Hepatocyte (in vitro differentiated cells): ENCODE measurements at places on chromosomes 3 and 15. TPM values are rescaled to one million over a fixed set of nuclear protein-coding genes. Genes with fewer than 3 reads are reported as not detected.
A peak's percentile ranks its signal among the peaks of the same experiment; 100 is the strongest.

The IMPG2 gene
- total RNA-seq: 0.72 and 0.77 TPM in 2 replicates

GRCh38 chr3:153848702-153849101 is 272.5 kb upstream of the ARHGEF26 start:
- H3K36me3 ChIP-seq: no peaks in the 10 kb centered on the region
- H3K27me3 ChIP-seq: no peaks in the 10 kb centered on the region
- H3K27ac ChIP-seq: no peak overlapping the region
- no peak overlapping the region for H3K4me3 ChIP-seq

GRCh38 chr3:38648659-38649499 is 608 bp downstream of the SCN5A start:
- no peak for DNase-seq
- H3K27ac ChIP-seq: no peak overlapping the region
- no peaks in the 10 kb centered on the region for H3K36me3 ChIP-seq

DNA sequence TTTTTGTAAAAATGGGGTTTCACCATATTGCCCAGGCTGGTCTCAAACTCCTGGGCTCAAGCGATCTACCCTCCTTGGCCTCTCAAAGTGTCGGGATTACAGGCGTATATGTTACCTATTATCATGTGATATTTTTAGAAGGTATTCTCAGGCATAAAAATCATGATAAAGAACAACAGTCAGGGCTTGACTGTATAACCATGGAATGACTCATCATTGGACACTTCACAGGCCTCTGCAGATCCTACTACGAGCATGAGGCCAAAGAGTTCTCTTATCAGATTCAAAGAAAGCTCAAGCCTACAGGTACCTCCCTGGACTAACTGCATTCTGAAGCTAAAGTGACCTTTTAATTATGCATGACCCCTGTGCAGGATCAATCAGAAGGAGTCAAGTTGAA is 91.7 kb upstream of the PRICKLE2 start:
- DNase-seq: peak; percentile 48
- no peaks in the 10 kb centered on the region for H3K27me3 ChIP-seq
- H3K27ac ChIP-seq: peak overlapping the region; percentile 66

- no peaks in the 10 kb centered on the region for H3K4me1 ChIP-seq
- H3K36me3 ChIP-seq: no peaks in the 10 kb centered on the region
- H3K27me3 ChIP-seq: no peaks in the 10 kb centered on the region
- DNase-seq: no peak
- H3K27ac ChIP-seq: no peak overlapping the region
- no peak overlapping the region for H3K4me3 ChIP-seq
Measured at GRCh38 chr3:74055061-74055460, 430.3 kb upstream of the PDZRN3 start.

DNA sequence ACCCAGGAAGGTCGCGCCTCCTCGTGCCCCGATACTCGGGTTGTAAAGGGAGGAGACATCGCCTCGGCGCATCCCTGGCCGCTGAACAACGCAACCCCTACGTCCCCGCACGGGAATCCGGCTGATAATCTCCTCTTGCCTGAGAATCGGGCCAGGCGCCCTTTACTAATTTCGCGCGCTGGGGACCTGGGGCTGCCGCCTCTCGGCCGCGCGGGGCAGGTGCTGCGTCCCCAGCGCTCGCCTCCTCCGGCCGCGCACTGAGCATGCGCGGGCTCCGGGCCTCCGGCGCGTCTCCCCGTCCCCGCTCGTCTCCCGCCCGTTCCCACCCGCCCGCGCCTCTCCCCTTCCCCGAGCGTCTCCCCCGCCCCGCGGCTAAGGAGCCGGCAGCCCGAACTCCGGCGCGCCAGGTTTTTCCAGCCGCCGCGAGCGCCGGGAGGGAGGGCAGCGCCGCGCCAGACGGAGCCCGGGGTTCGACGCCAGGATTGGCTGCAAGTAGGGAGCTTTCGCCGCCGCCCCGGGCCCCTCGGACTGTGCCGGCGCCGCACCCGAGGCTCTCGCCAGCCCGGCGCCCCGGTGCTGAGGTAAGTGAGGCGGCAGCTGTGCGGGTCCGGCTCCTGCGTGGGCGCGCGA is at the start of gene CNTN4:
Gene CNTN4, plus strand, starts transcription at position 469 of the 630 bp plus-strand sequence.
- H3K27me3 ChIP-seq: peaks cover 32% of the 10 kb centered on the region
- peak within 1 kb of the TSS; percentile 77 for H3K4me3 ChIP-seq
- H3K27ac ChIP-seq: peak within 1 kb of the TSS; percentile 91
- H3K4me1 ChIP-seq: peaks cover 6% of the 10 kb centered on the region
- DNase-seq: peak; percentile 96
- no peaks in the 10 kb centered on the region for H3K36me3 ChIP-seq

- H3K4me1 ChIP-seq: peaks cover 8% of the 10 kb centered on the region
- H3K36me3 ChIP-seq: no peaks in the 10 kb centered on the region
- no peak overlapping the region for H3K4me3 ChIP-seq
- no peaks in the 10 kb centered on the region for H3K27me3 ChIP-seq
- H3K27ac ChIP-seq: no peak overlapping the region
Measured at GRCh38 chr15:90818251-90819210, 49.9 kb upstream of the FURIN start.

The IL17RB gene
- 17.4 and 19.5 TPM in 2 replicates for total RNA-seq

The CFAP91 gene
- total RNA-seq: 1.4 and 2.3 TPM in 2 replicates

DNA sequence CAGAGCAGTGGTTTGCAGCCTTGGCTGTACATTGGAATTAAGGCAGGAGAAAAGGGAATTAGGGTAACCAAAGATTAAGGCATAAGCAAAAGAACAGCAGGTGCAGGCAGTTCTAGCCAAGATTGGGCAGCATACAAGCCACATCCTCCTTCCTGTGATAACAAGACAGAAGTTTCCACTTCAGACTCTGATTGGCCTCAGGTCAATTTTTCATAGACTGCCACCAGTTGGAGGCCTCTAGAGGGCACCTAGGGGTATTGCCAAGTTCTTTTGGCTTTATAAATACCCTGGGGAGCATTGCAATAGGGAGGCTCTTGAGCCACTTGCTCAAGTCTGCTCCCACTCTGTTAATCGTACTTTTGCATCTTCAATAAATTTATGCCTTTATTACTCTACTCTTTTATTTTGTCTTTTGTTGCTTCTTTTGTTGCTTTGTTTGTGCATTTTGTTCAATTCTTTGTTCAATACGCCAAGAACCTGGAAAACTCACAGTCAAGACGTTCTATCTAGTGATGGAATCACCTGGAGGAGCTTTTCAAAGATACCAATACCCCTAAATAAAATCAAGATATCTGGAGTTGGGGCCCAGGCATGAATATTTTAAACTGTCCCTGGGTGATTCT is 32.2 kb upstream of the FMN1 start:
- H3K4me1 ChIP-seq: no peaks in the 10 kb centered on the region
- no peaks in the 10 kb centered on the region for H3K36me3 ChIP-seq
- no peak overlapping the region for H3K27ac ChIP-seq
- H3K4me3 ChIP-seq: no peak overlapping the region
- DNase-seq: peak; percentile 46

DNA sequence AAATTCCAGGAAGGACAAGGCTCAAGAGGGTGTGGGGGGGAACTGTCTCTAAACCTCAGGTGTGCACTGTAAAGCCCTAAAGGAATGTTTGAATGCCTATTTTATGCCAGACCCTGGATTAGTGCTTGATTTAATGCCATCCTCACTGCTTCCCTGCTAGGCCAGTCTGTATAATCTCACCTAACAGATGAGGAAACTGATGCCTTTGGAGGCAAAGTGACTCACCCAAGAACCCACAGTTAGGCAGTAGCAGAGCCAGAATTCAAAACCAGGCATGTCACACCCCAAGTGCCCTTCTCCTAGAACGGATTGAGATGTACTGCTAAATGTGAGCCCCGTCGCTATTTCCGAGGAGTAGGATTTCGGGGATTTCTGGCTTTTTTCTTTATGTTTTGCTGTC is 7.8 kb downstream of the CAMK1 start:
- no peaks in the 10 kb centered on the region for H3K36me3 ChIP-seq
- H3K27me3 ChIP-seq: no peaks in the 10 kb centered on the region
- H3K4me3 ChIP-seq: no peak overlapping the region
- no peaks in the 10 kb centered on the region for H3K4me1 ChIP-seq

DNA sequence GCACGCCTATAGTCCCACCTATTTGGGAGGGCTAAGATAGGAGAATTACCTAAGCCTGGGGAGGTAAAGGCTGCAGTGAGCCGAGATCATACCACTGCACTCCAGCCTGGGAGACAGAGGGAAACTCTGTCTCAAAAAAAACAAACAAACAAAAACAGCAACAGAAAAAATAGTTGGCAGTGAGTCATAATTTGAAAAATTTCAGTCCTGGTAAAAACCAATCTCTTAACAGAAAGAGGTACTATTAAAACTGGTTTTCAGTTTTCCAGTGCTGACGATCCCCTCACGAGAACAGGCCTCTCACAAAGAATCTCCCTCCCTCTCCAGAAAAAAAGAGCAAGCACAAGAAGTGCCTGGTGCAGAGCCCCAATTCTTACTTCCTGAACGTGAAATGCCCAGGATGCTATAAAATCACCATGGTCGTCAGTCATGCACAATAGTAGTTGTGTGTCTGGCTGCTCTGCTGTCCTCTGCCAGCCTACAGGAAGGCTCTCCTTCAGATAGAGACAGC is 22.8 kb upstream of the MAP4 start:
- no peak overlapping the region for H3K4me3 ChIP-seq
- no peaks in the 10 kb centered on the region for H3K36me3 ChIP-seq
- H3K27me3 ChIP-seq: no peaks in the 10 kb centered on the region
- H3K4me1 ChIP-seq: peaks cover 22% of the 10 kb centered on the region
- peak overlapping the region; percentile 69 for H3K27ac ChIP-seq
- DNase-seq: no peak

DNA sequence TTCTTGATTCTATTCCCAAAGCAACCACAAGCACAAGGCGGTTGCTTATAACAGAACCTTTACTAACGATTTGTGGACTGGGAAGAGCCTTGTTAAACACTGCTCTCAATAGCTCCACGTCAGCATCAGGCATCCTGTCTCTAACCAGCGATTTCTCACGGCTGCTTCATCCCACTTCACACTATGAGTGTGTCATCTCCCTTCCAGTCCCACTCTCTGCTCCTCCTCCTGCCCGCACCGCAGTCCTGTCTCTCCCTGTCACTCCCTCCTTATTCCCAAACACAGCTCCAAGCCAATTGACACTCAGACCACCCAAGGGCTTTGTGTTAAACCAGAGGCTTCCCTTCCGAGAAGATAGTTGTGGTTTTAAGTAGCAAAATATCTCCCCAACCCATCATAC is 94.8 kb downstream of the ABHD5 start:
- no peaks in the 10 kb centered on the region for H3K36me3 ChIP-seq
- no peaks in the 10 kb centered on the region for H3K27me3 ChIP-seq
- no peak overlapping the region for H3K27ac ChIP-seq
- H3K4me3 ChIP-seq: no peak overlapping the region
- DNase-seq: no peak

DNA sequence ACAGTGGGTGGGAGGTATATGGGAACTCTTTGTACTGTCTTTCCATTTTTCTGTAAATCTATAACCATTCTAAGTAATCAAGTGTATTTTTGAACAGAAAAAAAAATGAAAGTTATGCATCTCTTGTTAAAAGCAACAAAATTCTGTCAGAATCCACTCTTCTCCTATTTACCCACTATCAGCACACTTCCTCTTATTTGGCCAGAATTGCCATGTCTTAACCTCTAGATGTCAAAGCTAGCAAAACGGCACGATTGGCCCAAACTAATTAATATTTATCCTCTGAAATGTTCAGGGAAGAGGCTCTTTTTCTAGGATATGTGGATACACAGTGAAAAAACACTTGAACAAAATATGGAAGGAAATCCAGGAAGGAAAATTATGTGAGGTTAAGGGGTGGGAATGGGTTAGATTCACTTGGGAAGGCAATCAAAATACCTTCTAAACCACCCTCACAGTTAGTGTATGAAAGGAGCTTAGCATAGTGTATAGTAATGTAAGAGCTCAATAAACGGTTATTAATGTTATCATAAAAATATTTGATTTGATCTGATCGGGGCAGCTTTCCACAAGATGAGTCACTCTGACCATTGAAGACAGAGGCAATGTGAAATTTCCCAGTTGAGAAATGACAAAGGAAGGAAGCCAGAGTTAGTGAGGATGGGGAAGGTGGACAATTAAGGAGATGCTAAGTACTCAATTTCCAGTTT is 20.1 kb upstream of the TGFBR2 start:
- H3K4me1 ChIP-seq: no peaks in the 10 kb centered on the region
- no peak for DNase-seq
- no peaks in the 10 kb centered on the region for H3K27me3 ChIP-seq
- no peak overlapping the region for H3K4me3 ChIP-seq
- no peak overlapping the region for H3K27ac ChIP-seq
- no peaks in the 10 kb centered on the region for H3K36me3 ChIP-seq

GRCh38 chr3:58307639-58308215 is 1.4 kb downstream of the HTD2 start:
- peak; percentile 77 for DNase-seq
- H3K27me3 ChIP-seq: no peaks in the 10 kb centered on the region
- H3K4me3 ChIP-seq: peak overlapping the region; percentile 79
- H3K36me3 ChIP-seq: no peaks in the 10 kb centered on the region

The CPEB1 gene
- 0.87 and 1.6 TPM in 2 replicates for total RNA-seq

The ZPLD1 gene
- total RNA-seq: 0.12 and 0.40 TPM in 2 replicates

DNA sequence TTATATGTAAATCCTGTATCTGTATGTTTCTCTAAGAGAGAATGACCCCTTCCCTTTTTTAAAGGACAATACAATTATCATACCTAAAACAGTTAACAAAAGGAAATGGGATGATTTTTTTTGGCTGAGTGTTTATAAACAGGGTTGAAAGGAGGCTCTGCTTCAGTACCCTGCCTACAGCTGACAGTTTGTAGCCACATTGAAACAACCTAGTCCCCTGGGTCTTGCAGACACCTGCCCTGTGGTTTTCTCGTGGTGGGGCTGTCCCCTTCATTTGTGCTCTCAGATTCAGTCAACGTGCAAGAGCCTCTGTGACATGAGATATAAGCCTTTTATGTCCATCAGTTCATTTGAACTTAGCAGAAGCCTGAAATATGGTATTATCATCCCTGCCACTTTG is 2.3 kb upstream of the HMCES start:
- H3K36me3 ChIP-seq: no peaks in the 10 kb centered on the region
- DNase-seq: no peak
- H3K4me1 ChIP-seq: peaks cover 15% of the 10 kb centered on the region
- no peak overlapping the region for H3K4me3 ChIP-seq

The MB21D2 gene
- 22.1 and 23.0 TPM in 2 replicates for total RNA-seq

GRCh38 chr3:14124223-14124614 is 451 bp downstream of the CHCHD4 start:
- peak overlapping the region; percentile 60 for H3K27ac ChIP-seq
- peaks cover 23% of the 10 kb centered on the region for H3K4me1 ChIP-seq
- H3K27me3 ChIP-seq: no peaks in the 10 kb centered on the region
- peak overlapping the region; percentile 78 for H3K4me3 ChIP-seq

The THSD4 gene
- total RNA-seq: 7.0 and 8.0 TPM in 2 replicates

GRCh38 chr15:53569751-53570480 is 189.5 kb downstream of the WDR72 start:
- no peak for DNase-seq
- H3K36me3 ChIP-seq: no peaks in the 10 kb centered on the region
- H3K4me3 ChIP-seq: no peak overlapping the region
- no peaks in the 10 kb centered on the region for H3K27me3 ChIP-seq
- no peaks in the 10 kb centered on the region for H3K4me1 ChIP-seq
- H3K27ac ChIP-seq: no peak overlapping the region

GRCh38 chr3:107227091-107227490 is 150.1 kb upstream of the CCDC54 start:
- no peaks in the 10 kb centered on the region for H3K27me3 ChIP-seq
- H3K4me1 ChIP-seq: no peaks in the 10 kb centered on the region
- no peak for DNase-seq
- no peak overlapping the region for H3K4me3 ChIP-seq
